ENCODE measurements at places on chromosomes 16 and 17.

GRCh38 chr16:27670071-27670810, 120.3 kb downstream of the KATNIP start:
- no peak for ATAC-seq

DNA sequence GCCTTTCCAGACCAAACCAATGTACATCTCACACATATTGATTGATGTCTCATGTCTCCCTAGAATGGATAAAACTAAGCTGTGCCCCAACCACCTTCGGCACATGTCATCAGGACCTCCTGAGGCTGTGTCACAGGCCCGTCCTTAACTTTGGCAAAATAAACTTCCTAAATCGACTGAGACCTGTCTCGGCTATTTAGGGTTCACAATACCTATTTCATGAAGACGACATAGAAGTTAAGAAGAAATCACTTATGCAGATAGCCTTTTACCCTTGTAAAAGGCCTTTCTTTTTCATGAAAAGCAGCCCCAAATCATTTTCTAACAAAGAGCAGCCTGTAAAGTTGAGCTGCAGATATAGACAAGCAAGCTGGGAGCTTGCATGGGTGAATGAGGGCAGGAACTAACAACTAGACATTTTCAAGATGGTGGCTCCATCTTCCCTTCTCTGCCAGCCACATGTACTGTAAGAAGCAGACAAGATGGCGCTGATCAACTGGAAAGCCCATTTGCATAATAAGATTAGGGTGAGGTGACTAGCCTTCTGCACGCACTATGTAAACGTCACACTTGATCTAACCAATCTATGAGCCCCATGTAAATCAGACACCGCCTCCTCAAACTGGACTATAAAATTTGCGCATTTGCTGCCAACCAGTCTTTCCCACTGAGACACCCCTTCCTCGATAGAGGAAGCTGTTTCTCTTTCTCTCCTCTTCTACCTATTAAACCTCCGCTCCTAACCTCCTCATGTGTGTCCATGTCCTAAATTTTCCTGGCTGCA, 4.7 kb upstream of the KDM8 start:
- no peak for ATAC-seq

- ATAC-seq: peak; percentile 82
Measured at GRCh38 chr17:57955183-57955931, at the start of gene CUEDC1. CUEDC1 (minus strand) TSS chr17:57955412; CDS start chr17:57885564, 69,848 bp downstream.

DNA sequence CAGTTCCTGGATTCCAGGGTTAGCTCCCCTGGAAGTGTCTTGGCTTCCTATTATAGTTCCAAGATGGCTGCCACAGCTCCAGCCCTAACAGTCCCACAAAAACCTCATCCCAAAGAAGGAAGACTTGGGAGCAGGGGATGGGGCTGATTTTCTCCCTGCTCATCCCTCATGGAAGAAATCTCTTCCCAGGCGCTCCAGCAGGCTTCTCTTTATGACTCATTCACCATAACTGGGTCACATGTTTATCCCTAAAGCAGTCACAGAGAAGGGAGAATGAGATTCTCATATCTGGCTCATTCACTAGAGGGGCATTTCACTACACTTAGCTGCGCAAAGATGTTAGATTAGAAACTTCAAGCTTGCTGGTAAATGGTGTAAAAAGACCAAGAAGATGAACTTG, 206.5 kb upstream of the IRX3 start:
- ATAC-seq: no peak

GRCh38 chr16:84897911-84898377, 78.2 kb downstream of the CRISPLD2 start:
- ATAC-seq: no peak

DNA sequence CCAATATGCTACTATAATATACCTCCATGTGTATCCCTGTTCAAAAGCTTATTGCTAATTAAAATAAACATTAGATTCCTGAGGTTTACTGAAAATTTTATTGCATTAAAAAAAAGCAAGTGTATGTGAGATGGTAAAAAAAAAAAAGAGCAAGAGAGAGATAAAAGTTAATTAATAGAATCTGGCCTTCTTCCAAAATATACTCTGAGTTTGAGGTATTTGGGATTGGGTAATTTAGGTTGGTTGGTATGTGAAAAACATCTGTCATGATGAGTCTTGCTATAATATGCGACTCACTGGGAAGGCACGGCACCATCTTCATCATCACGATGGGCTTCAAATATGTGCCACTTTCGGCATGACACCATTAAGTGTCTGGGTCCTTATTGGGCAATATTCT, 711.1 kb upstream of the SOX9 start:
- ATAC-seq: no peak

- no peak for ATAC-seq
Measured at GRCh38 chr16:87642491-87642890, 40.2 kb downstream of the JPH3 start.

DNA sequence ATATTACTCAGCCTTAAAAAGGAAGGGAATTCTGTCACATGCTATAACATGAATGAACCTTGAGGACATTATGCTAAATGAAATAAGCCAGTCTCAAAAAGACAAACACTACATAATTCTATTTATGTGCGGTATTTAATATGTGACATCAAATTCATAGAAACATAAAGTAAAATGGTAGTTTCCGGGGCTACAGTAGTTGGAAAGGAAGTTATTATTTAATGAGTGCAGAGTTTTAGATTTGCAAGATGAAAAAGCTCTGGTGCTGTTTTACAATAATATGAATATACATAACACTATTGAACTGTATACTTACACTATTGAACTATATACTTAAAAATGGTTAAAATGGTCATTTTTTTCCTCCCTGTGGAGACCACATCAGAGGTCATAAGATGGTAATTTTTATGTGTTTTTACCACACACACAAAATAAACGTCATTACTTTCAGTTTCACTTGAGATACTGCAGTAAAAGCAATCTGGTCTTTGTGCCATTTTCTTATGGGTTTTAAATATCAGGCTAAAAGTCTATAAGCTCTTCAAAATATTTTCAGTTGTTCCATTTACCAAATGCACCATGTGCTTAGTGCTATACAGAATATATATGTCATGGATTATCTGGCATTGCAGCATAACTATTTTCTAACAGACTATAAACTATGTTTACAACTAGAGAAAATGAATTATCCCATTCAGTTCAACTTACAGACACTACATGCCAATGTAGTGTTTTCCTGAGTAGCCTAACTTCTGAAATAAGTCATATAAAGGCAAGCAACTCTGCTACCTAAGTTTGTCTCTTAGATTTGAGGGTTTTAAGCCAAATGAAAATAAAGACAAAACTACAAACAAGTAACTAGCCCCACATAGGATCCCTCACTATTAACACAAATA, 90.9 kb downstream of the SPAG9 start:
- ATAC-seq: peak; percentile 62

- no peak for ATAC-seq
Measured at GRCh38 chr16:78543023-78543422, 443.6 kb downstream of the WWOX start.

DNA sequence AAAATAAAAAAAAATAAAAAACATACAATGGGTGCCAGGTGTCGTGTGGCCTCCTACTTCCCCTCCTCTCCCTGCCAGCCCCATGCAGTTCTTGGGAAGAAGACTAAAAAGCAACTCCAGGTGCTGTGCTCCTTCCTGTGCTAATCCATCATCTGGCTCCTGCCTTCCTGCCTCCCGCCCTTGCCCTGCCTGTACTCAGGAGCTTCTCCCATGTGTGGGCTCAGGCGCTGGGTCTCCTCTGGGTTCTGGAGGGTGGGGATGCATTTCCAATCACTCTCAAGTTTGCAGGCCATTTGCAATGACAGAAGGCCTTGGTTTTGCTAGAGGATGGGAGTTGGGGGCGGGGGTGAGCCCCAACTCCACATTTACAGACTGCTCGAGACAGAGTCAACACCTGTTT, 122.9 kb downstream of the SDK2 start:
- no peak for ATAC-seq

- ATAC-seq: no peak
Measured at GRCh38 chr17:82239401-82239925, 10.6 kb downstream of the SLC16A3 start.

GRCh38 chr16:66692341-66692740, 4.2 kb downstream of the CMTM4 start:
- ATAC-seq: no peak

DNA sequence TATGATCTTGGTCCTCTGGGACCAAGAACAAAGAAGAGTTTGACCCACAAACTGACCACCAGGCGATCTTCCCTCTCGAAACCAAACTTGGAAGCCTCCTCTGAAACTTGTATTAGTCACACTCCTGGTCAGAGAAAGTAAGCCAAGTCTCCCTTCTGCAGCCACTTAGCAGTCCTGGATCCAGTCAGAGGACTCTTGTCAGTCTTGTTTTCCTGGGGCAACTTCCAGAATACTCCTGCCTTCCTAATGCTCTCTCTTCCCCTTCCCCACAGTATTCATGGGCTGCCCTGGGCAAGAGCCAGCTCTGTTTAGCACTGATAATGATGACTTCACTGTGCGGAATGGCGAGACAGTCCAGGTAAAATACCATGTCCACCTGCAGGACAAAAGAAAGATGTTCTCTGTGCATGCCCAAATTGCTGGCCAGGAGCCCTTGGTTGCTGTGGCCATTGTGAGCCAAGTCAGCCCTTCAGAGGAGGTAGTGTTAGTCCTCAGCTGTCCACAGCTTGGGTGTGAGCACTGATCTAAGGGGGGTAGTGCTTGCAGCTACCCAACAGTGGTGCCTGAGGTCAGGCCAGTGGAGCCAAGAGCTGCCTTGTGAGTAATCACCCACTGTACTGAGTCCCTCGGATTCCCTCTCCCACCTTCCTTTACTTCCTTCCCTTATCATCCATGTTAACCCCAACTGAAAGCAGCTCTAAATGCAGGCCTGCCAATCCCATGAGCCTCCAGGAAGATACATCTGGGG, 31.2 kb downstream of the CDH3 start:
- ATAC-seq: no peak

GRCh38 chr16:58124601-58124915, 4.6 kb downstream of the CFAP20 start:
- no peak for ATAC-seq

- peak; percentile 26 for ATAC-seq
Measured at GRCh38 chr17:45284176-45285140, 22.6 kb upstream of the SPATA32 start.

- peak; percentile 96 for ATAC-seq
Measured at GRCh38 chr17:47621293-47622179, 28.2 kb upstream of the KPNB1 start.

DNA sequence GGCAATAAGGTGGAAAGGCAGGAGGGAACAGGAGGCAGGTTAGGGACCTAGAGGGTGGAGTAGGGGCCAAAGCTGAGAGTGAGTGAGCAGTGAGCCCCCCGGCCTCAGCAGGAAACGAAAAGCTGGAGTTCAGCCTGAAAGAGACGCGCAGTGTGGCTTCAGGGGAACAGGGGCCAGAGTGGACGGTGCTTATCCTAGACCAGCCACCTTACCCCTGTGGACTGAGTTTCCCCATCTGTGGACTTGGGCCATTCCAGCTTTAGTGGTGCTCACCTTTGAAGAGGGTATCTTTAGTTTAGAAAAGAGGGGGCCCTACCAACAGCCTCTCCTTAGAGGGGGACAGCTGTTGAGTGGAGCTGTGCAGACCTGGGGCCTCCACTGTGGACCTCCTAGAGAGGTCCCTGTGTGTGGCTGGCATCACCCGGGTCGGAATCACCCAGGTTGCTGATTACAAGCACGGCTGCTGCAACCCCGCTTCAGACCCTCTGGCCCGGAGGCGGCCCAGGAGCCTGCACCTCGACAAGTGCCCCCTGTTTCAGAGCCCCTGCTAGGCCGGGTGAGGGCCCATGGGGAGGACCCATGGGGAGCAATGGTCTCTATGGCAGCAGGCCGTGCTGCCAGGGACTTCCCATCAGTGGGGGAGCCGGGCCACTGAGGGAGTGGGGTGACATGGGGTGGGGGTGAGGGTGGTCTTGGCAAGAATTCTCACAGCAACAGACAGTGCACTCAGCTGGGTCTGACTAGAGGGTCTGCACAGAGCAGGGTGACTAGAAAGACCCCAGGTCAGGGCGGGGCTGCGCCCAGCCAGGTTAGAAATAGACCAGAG, 2.6 kb downstream of the GPR142 start:
- ATAC-seq: no peak

DNA sequence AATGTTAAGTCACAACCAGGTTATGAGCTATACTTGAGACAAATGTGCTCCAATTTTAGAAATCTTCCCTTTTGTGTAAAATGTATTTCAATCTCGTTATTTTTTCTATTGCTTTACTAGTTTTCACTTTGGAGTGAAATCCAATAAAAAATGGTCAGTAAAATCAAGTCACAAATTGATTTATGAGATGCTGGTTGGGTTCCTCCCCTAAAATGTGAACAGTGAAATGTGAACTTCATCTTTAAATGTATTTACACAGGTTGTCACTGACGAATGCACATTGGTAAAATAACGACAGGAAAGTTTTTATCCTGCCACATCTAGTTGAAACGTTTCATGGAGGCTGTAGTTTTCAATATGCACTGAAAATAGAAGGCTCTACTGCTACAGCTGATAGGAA, 55.5 kb downstream of the COX10 start:
- ATAC-seq: no peak

DNA sequence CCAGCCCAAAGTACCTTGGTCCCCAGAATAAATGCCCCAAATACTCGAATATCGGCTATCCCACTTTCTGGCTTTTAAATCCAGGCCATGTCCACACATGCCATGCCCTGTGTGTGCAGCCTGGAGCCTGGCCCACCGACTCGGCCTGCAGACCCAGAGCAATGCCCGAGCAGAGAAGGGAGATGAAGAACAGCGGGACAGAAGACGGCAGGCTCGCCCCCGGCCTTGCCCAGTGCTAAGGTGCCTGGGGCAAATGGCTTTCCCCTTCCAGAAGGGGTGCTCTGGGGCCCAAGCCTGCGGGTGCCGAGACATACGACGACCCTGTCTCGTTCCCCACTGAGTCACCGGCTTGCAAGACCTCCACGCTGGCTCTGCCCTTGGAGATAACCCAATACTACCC, 8.0 kb downstream of the CLUH start:
- ATAC-seq: no peak

DNA sequence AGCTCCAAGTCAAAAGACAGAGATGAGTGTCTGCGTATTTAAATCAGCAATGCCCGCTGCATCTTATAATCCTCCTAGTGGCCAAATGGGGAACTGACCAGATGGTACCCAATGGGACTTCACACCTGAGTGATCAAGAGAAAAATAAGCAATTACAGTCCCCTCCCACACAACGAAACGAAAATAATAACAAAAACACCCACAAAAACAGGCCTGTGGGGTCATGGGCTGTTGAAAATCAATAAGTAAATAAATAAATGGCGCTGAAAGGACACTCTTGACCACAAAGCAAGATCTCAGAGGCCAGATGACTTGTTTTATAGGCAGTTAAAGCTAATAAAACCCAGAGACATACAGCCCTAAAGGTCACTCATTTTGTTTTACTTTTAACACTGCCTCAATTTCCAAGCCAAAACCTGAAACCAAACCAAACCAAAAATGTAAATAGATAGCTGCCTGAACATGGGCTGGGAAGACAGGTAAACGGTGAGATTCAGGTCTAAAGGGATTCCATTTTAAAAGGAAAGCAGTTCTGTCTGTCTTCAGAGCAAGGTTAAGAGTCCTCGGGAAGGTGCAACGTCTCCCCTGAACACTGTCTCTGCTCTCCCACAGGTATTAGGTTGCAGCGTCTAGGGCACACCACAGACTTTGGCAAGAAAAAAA, 1.3 kb downstream of the ZNF821 start:
- peak; percentile 75 for ATAC-seq

Data from SK-N-SH treated with all-trans-retinoic acid at 6 μM for 48 hours (cell line).